ENCODE measurements at places on chromosomes 12 and 14.

- DNase-seq: no peak
Observed at GRCh38 chr12:124159655-124160054, 135.2 kb upstream of the RFLNA start.

- DNase-seq: no peak
Observed at GRCh38 chr12:14766649-14767215, 36.5 kb downstream of the WBP11 start.

- DNase-seq: no peak
Observed at GRCh38 chr12:39682689-39683477, 63.3 kb upstream of the ABCD2 start.

GRCh38 chr14:44529026-44529425, 21.9 kb upstream of the FSCB start:
- DNase-seq: no peak

DNA sequence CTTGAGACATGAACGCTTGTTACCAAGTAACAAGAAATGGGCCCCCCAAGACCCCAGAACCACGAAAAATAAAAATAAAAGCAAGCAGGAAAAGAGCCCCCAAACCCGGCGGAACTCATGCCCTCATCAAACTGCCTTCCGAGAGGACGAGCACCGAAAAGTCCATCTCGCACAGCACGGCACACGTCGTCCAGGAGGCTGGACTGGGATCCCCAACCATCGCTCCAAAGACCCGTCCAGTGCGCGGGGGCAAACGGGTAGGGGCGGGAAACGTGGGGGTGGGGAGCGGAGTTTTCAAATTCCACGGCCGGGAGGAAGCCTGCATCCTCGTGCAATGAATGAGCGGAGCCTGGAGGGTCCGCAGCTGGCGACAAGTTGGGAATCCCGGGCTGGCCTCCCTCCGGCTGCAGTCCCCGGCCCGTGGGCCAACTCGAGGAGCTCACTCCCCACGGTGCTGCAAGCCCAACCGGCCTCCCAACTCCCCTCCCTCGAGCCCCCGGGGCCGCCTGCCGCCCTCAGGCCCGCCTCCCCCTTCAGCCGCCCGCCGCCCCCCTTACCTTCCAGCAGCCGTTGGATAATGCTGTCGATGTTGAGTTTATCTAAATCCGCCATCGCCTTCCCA, 484 bp downstream of the PPP1CC start:
- DNase-seq: no peak
